Vagina (tissue), 2 donors: ENCODE measurements at places on chromosomes 7 and 10.

DNA sequence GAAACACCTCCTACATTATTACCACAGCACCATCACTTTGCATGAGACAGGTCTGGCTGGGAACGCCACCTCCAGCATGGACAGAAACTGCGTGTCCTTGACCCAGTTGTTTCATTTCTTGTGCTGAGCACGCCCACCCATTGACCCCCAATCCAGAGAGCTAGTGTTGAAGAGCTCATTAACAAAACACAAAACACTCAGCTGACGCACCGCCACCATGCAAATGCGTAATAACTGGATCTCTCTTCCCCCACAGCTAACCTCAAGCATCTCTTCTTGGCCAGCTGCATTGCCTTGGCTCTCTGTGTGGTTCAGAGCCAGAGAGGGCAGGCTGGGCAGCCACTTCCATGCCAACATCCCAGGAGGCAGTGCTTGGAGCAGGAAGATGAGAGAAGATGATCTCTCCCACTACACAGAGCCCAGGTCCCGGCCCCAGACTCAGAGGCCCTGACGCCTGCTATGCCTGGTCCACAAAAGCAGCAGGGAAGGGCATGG, 173.5 kb downstream of the PLXNA4 start:
- H3K27me3 ChIP-seq, result no peaks in the 10 kb centered on the region
- no peak overlapping the region for H3K4me3 ChIP-seq
- peaks cover 15% of the 10 kb centered on the region for H3K4me1 ChIP-seq
- no peak for DNase-seq
- no peak overlapping the region for H3K27ac ChIP-seq
- no peaks in the 10 kb centered on the region for H3K36me3 ChIP-seq

- H3K36me3 ChIP-seq, result no peaks in the 10 kb centered on the region
- H3K4me3 ChIP-seq, result no peak overlapping the region
- no peaks in the 10 kb centered on the region for H3K4me1 ChIP-seq
These were observed 92.6 kb downstream of the PTPRE start for GRCh38 chr10:127999297-128000129.

DNA sequence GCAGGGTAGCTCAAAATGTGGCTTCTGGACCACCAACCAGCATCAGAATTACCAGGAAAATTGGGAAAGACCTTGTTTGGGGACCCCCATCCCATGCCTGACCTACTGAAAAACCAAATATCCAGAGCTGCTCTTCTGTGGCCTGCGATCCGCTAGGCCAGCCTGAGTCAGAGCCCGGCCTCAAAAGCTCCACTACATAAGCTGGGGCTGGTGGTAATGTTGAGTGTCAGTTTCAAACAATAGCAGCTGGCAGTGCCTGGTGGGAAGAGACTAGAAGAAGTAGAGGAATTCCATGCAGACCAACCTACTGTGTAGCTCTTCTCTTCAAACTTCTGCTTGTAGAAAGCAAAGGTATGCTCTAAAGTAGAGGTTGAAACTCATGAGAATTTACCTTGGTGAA, 52.0 kb downstream of the KLRG2 start:
- H3K27ac ChIP-seq, result peak overlapping the region; percentile 40
- H3K27me3 ChIP-seq, result no peaks in the 10 kb centered on the region
- no peaks in the 10 kb centered on the region for H3K36me3 ChIP-seq
- DNase-seq, result no peak
- H3K4me3 ChIP-seq, result no peak overlapping the region

DNA sequence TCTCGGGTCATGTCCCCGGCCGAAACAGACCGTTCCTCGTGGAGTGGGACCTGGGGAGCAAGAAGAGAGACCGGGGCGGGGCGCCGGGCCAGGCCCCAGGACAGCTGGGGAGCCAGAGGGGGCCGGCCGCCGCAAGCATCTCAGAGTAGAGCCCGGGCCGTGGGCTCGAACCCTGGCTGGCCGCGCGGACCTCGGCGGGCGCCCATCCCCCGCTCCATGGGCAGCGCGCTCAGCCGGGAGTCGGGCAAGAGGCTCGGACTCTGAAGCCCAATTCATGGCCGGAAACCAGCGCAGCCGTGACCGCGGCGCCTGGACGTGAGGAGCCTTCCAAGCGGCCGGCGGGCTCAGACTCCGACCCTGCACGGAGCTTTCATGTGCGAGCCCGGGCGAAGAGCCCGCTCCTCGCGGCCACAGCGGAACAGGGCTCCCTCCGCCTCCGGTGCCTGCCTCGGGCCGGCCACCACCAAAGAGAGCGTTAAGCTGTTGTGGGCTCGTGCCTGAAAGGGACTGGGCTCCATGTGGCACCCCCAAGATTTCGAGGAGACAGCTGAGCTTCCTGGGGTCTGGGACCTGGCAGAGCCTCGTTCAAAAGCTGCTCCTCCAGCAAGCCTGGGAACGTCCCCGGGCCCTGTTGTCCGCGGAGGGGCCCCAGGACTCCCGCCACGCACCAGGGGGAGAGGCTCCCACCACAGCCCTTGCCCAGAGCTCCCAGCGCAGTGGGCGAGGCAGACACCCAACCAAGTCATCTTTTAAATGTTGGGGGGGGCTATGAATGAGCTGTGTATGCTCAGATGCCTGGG, 757 bp upstream of the GRID1 start:
- H3K27ac ChIP-seq, result peak overlapping the region; percentile 3
- no peaks in the 10 kb centered on the region for H3K36me3 ChIP-seq
- peak overlapping the region; percentile 48 for H3K4me3 ChIP-seq

DNA sequence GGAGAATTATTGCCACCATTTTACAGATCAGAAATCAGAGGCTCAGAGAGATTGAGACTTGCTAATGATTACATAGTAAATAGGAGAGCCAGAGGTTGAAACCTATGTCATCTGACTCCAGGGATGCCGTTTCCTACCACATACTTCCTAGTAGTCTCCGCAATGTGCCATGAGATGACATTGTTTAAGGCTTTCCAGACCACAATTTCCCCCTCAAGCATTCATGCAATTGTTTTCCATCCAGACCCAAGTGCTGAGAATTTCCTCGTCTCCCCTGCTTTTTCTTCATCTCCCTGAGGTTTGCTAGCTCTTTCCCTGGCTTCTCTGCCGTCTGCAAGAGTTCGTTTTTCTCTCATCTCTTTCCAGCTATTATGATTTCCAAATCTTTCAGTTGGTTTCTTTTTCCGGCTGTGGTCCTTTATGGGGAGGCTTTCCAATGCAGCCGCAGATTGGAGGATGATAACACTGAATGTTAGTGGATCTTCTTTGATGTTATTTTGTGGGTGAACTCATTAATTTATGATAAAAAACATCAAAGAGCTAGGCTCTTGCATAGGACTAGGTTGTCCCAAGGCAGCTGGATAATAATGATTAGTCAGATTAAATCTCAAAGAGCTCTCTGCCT, 6.9 kb upstream of the GOLGA7B start:
- H3K36me3 ChIP-seq, result no peaks in the 10 kb centered on the region
- no peak overlapping the region for H3K27ac ChIP-seq
- H3K27me3 ChIP-seq, result no peaks in the 10 kb centered on the region
- no peak for DNase-seq
- H3K4me1 ChIP-seq, result peaks cover 7% of the 10 kb centered on the region

- DNase-seq, result no peak
- H3K27ac ChIP-seq, result no peak overlapping the region
- H3K4me1 ChIP-seq, result no peaks in the 10 kb centered on the region
- no peaks in the 10 kb centered on the region for H3K36me3 ChIP-seq
These were observed 269.8 kb downstream of the FZD1 start for GRCh38 chr7:91533996-91534395.

DNA sequence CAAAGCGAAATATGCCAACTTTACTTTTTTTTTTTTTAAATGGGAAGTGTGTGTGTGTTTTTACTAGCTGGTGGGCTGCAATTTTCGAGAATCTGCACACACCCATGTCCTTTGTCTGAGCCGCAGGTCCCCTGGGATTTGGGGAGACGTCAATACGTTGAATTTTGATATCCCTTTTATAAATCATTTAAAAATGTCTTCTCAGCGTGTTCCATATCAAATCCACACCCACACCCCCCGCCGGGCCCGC, 404 bp upstream of the FMC1 start:
- H3K36me3 ChIP-seq, result no peaks in the 10 kb centered on the region
- H3K27me3 ChIP-seq, result no peaks in the 10 kb centered on the region
- peak overlapping the region; percentile 85 for H3K4me3 ChIP-seq
- no peak for DNase-seq

DNA sequence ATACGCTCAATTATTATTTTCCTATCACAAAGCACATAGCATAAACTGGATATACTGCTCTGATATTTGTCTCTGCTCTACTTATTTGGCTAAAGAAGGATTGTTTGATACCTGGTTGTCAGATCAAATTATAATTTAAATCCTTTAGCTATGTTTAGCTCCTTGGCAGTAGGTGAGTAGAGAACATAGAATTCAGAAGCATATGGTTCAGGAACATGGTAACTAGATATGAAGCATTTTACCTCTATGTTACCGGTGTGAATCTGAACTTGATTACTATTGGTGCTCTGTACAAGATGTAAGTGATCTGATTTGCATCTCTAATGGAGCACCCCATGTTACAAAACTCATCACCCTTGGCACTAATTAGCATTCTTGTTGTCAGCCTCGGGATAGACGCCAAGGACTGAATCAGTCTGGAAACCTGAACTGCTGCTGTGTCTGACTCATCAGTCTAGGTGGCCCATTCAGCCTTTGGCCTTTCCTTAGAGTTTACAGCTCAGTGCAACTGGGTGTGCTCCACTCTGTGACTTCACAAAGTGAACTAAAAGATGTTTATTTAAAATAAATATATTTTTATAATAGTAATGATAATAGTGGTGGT, 12.3 kb upstream of the MYPN start:
- H3K4me1 ChIP-seq, result no peaks in the 10 kb centered on the region
- H3K36me3 ChIP-seq, result no peaks in the 10 kb centered on the region
- no peak overlapping the region for H3K27ac ChIP-seq
- no peaks in the 10 kb centered on the region for H3K27me3 ChIP-seq

DNA sequence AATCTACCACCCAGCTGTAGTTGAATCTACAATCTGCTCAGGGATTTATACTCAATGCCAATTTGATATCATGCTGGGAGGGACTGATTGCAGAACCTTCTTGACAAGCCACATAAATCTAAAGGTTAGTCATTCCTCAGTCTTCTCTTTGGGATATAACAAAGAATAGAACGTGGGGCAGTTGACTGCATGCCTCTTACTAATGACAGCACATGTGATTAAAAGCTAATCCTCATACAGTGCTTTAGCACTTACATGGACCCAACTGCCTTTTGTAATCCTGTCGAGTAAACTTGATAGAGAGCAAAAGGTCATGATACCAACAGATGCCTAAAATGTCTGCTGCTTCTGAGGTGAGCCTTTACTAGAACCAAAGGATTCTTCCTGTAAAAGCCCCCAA, 12.3 kb downstream of the KLHL7 start:
- H3K27ac ChIP-seq, result no peak overlapping the region
- peaks cover 4% of the 10 kb centered on the region for H3K4me1 ChIP-seq
- H3K36me3 ChIP-seq, result no peaks in the 10 kb centered on the region

GRCh38 chr7:103810112-103810744, 179.2 kb downstream of the RELN start:
- H3K27me3 ChIP-seq, result no peaks in the 10 kb centered on the region
- no peaks in the 10 kb centered on the region for H3K36me3 ChIP-seq
- DNase-seq, result no peak
- H3K4me3 ChIP-seq, result no peak overlapping the region
- no peak overlapping the region for H3K27ac ChIP-seq
- no peaks in the 10 kb centered on the region for H3K4me1 ChIP-seq

DNA sequence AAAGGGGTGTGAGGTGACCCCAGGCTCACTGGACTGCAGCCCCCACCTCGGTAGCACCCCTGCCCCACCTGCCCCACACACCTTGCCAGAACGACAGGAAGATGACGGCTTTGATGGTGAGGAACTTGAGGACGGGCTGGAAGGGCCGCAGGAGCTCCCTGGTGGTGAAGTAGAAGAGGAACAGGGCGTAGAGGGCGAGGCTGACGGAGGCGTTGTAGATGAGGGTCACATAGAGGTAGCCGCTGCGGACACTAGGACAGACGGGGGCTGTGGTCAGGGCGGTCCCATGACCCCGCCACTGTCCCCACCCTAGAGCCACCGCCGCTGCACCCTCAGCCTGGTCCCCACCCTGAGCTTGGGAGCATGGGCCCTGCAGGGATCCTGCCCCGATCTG, 7.6 kb downstream of the TMEM184A start:
- no peak overlapping the region for H3K27ac ChIP-seq
- no peak overlapping the region for H3K4me3 ChIP-seq
- no peaks in the 10 kb centered on the region for H3K36me3 ChIP-seq
- H3K27me3 ChIP-seq, result no peaks in the 10 kb centered on the region
- no peak for DNase-seq
- no peaks in the 10 kb centered on the region for H3K4me1 ChIP-seq

DNA sequence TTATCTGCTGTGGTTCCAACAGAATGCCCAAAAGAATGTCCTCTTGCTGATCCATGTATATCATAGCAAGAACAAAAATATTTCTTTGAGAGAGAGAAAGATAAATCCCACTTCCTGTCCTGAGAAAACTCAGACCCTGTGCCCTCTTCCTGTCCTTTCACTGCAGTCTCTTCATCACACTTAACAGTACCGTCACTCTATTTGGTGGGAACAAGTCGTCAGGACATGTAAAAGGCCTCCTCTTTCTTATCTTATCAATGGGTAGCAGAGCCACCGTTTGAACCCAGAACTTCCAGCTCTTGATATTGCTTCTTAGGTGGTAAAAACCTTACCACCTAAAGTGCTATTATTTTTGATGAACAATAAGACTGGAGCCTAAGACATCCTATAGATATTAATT, 43.9 kb downstream of the CHRM2 start:
- H3K36me3 ChIP-seq, result no peaks in the 10 kb centered on the region
- no peak for DNase-seq
- no peak overlapping the region for H3K4me3 ChIP-seq
- no peak overlapping the region for H3K27ac ChIP-seq

DNA sequence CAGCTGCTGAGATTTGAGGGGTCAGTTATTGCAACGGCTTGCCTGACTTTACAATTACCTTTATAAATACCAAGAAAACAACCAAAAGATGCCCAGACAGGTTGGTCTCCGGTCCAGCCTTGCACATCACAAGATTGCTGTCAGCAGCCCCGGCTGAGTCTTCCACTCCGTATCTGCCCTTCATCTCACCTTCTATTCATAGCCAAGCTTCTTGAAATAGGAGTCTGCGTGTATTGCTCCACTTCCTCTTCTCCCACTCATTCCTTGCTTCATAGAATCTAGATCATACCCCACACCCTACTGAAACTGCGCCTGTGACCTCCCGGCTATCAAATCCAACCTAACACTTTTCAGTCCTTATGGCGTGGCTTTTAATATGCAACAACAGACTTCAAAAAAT, 31.1 kb upstream of the USP6NL start:
- no peaks in the 10 kb centered on the region for H3K36me3 ChIP-seq
- no peak overlapping the region for H3K4me3 ChIP-seq
- H3K27ac ChIP-seq, result no peak overlapping the region
- no peaks in the 10 kb centered on the region for H3K27me3 ChIP-seq
- peak; percentile 40 for DNase-seq

DNA sequence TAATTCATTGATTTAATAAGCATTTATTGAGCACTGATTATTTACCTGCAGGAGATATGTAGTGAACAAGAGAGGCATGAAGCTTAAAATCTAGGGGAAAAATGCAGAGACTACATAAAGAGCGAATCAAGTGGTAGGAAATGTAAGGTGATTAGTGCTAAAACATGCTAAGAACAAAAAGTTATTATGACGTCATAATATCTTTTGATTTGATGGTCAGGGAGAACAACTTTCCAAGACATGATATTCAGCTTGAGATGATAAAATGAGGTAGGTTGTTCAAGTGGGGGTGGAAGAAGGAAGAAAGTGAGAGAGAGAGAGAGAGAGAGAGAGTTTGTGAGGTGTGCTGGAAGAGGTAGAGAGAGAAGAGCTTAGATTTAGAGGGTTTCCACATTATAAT, 317.7 kb downstream of the NRG3 start:
- no peak overlapping the region for H3K4me3 ChIP-seq
- no peaks in the 10 kb centered on the region for H3K36me3 ChIP-seq
- no peak for DNase-seq
- no peaks in the 10 kb centered on the region for H3K4me1 ChIP-seq
